ENCODE measurements at places on chromosomes 16 and 17.

DNA sequence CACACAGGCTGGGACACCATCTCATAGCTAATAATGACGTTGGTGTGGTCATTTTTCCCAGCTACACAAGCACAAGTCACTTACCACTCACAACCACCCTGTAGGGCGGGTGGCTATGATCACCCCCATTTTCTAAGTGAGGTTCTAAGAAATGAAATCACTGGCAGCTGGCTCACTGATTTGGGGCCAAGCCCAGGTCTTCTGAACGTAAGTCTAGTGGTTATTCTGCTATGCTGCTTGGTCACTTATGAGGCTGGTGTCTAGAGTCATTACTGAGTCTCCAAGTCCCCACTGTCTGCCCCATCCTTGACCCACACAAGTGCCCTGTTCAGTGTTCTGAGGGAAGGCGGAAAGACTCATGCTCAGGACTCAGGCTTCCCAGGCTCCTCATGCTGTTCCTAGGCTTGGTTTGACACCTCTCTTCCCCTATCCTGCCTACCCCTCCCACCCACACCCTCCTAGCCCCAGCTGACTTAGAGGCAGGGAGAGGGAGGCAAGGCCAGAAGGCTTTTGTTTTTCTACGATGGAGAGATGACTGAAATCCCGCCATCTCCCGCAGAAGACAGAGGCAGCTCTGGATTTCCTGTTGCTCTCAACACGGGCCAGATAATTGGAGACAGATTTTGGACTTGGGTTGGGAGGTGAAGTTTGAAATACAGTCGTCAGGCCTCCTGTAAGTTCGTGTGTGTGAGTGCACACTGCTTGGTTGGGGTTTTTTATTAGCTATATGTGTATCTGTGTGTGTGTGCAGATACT, 32.2 kb downstream of the FZD2 start:
- DNase-seq: no peak

DNA sequence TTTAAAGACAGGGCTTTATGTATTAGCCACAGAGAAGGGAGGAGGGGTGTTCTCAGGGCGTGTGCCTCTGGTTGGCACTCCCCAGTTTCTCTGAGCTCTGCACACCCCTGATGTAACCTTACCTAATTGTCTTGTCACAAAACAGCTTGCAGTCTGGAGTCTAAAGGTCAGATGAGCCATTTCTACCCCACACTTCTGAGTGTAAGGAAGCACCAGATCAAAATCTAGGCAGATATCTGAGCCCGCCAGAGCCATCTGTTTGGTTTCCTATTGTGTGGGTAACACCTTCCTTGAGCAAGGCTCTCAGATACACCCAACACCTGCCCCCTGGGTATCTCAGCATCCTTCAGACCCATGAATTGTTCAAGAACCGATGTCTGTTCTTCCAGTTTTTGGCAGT, 15.5 kb downstream of the CDH1 start:
- no peak for DNase-seq

- DNase-seq: no peak
These were observed 115.2 kb downstream of the PITPNC1 start for GRCh38 chr17:67492251-67492740.

GRCh38 chr16:53839150-53839549, 135.2 kb downstream of the FTO start:
- DNase-seq: no peak

- DNase-seq: no peak
These were observed 2.1 kb downstream of the RHBDL3 start for GRCh38 chr17:32267690-32268205.

- no peak for DNase-seq
These were observed 8.2 kb downstream of the RHBDF2 start for GRCh38 chr17:76492989-76493501.

DNA sequence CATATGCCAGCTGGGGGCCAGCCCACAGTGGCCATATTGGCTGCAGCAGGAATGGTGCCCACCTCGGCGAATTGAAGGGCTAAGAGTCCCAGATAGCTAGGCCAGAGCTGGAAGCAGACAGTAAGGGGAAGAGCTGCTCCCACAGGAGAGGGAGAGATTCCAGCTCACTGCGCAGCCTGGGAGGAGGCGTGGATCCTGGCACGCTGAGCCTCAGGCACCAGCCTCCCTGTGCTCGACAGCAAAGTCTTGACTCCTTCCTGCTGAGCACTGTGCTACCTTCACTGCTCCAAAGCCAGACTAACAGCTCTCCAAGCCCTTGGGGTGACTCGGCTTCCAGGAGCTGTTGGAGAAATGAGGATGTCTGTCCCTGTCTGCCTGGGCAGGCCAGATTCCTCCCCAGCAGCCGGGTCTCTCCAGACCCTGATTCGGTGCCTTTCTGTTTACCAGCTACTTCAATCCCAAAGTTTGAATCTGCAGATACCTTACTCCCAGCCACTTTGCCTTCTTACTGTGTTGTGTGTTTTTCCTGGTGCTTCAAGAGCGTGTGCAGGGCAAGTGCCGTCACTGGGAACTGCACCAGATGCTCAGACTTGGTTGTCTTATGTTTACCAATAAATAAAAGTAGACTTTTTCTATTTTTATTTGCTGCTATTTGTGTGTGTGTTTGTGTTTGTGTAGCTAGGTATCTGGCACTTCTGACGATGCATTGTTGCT, 9.1 kb downstream of the CBX2 start:
- no peak for DNase-seq

GRCh38 chr16:25832291-25832690, 140.5 kb downstream of the HS3ST4 start:
- DNase-seq: no peak

DNA sequence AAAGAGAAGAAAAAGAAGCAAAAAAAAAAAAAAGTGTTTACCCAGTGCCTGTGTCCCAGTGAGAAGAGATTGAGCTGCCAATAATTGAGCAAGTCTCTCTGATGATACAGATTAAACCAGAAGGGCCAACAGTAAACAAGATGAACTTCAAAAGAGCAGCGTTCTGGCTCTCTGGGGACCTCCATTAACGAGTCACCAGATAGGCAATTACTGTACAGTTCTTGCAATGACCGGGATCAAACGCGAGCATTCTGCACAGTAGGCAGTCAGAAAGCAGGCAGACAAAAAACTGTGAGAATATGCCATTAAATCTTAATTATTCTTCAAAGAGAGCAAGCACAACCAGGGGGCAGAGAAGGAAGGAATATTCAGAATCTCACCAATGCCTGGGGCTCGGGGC, 626.1 kb downstream of the TMEM114 start:
- DNase-seq: no peak

DNA sequence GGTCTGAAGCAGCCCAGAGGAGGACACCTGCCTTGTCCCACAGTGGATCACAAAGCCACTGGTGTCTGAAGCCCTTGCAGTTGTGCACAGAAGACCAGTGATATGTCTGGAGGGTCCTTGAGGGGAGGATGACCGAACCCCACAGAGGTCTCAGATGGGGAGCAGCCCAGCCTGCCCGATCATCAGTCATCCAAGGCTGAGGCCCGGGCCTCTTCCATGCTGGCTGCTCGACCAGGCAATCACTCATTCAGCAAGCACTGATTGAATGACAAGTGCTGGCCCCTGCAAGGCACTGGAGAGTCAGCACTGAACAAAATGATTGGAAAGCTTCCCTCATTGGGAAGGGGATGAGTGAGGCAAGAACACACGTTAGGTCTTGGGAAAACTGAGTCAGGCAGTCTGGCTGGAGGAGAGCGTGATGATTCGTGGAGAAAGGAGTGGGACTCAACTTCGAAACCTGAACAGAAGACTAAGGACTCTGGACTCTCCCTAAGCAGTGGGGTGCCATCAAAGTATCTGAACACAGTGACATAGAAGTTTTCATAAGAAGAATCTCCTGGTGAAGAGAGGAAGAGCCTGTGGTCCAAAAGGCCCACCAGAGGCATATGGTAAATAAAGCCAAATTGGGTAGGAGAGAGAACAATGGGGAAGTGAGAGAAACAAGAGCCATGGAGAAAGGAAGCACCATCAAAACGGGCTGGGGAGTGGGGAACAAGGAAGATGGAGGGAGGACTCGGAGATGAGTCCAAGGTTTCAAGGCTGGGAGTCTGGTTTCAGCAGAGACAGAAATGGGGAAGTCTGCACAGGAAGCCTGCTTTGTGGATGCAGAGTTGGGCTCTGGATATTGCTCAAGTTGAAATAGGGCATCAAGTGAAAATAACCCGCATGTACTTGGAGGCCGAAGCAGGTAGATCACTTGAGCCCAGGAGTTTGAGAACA, 10.2 kb downstream of the PIK3R5 start:
- no peak for DNase-seq

DNA sequence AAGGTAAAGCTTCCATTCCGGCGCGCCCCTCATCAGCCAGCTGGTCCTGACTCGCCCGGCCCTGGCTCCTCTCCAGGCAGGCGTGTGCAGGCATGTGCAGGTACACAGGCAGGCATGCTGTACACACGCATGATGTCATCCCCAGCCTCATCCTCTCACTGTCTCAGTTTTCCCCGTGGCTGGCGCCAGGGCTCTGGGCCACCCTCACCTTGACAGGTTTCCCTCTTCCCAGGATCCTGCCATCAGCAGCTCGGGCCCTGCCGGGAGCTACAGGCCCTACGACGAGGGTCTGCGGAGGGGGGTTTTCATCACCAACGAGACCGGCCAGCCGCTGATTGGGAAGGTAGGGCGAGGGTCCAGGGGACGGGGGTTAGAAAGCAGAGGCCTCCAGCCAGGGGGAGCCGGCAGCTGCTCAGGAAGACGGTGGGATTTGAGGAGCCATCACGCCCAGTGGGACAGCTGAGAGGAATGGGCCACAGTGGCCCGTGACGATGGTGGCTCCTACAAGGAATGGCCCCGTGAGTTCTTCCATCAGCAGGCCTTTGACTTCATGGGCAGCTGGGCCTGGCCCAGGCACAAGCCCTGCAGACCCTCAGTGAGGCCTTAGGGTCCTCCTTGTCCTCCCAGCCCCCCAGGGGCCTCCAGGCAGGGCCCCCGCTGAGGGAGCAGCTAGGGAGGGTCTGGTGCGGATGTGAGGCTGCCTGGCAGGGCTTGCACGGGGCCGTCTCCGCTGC, 8.5 kb downstream of the GAA start:
- no peak for DNase-seq

GRCh38 chr17:34391241-34391640, 28.2 kb upstream of the CCL1 start:
- no peak for DNase-seq

DNA sequence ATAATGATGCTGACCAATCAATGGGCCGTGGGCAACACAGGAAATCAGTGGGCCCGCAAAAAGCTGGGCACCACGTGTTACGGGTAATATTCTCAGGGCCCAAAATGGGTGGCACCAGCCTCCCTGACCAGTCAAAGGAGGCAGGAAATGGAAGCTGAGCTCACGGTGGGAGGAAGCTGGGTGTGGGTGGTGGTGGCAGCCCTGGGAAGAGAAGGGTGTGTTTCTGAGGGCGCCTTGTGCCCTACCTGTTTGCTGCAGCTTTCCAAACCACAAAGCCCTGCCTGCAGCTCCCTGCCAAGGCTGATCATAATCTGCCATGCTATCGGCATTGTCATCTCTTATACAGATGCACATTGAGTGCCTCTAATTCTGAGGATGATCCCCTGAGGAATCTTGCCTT, 457.9 kb downstream of the SLC39A11 start:
- no peak for DNase-seq

DNA sequence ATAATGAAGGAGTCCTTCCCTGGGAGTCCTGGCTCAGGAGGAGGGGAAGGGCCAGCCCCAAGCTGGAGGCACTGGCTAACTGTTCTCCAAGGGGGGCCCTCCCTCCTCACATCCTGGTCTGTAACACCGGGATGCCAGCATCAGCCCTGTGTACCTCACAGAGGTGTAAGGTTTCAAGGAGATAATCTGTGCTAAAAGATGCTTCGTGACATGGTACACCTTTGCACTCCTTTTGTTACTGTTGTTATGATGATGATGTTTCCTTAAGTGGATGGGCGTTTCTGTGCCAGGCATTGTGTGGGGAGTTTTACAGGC, 236.7 kb upstream of the TNRC6C start:
- no peak for DNase-seq

GRCh38 chr16:50282010-50282538, 15.7 kb downstream of the ADCY7 start:
- DNase-seq: no peak

DNA sequence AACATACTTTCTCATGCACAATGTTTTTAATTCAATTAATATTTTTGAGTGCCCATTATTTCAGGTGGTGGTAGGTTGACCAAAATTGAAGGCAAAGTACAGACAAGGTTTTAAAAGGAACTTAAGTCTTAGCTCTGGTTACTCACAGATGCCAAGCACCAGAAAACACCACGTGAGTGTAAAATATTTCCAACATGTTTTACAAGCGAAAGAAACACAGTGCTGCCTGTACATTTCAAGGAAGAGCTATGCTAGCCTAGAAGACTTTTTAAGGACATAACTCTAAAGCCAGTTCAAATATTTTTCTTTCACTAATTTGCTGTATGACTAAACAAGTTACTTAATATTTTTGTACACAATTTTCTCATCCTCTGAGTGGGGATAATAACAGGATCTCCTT, 736.4 kb upstream of the GOT2 start:
- DNase-seq: no peak

DNA sequence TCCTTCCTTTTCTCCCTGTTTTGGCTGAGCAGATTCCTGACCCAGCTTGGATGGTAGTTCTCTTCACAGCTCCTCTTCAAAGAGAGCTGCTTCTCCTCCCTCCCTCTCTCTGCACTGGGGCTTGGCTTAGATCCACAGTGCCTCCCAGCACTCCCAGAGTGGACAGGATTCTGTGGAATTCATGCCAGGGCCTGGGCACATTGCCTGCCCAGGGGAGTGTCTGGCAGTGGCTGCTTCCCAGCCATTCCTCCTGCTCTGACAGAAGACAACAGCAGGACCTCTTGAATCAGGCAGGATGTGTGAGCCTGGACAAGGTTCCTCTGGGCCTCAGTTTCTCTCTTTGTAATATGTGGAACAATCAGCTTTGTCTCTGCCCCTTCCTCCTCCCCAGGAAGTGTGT, 4.5 kb upstream of the MMP28 start:
- DNase-seq: no peak

GRCh38 chr17:82956726-82957468, 117.1 kb upstream of the ZNF750 start:
- DNase-seq: no peak

GRCh38 chr17:81925860-81926450, 1.6 kb downstream of the MAFG start:
- DNase-seq: no peak

DNA sequence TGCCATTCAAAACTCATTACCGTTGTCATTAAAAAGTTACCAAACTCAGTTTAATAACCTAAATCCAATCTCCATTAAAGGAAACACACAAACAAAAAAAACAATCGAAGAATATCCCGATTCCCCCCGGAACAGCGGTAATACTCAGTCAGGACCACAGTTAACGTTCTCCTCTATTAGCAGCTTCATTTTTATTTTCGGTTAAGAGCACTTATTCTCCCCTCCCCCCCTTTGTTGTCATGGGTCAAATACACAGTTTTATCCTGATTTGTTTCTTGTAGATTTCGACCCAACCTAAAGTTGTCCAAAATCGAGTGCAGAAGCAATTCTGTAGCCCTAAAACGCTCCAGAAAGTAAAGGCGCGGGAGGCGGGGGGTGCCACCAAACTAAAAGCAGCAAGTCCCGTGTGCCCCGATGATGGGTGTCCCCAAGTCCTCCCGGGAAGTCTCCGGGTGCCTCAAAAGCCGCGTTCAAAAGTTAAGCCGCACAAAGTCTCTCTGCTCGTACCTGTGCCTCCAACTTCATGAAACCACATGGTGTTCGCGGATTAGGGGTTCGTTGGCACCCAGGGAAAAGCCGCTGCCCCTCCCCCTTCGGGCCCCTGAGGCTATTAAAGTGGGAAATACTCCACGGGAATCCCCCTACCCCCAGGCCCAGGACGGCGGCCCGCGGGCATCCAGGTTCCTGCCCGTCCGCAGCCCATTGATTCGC, 996 bp downstream of the SUMO2 start:
- DNase-seq: no peak

All from right renal cortex interstitium (tissue), 3 donors.